ENCODE measurements at places on chromosomes 12 and 14.

- DNase-seq, result no peak
Observed at GRCh38 chr14:61503167-61503801, 181.9 kb downstream of the PRKCH start.

DNA sequence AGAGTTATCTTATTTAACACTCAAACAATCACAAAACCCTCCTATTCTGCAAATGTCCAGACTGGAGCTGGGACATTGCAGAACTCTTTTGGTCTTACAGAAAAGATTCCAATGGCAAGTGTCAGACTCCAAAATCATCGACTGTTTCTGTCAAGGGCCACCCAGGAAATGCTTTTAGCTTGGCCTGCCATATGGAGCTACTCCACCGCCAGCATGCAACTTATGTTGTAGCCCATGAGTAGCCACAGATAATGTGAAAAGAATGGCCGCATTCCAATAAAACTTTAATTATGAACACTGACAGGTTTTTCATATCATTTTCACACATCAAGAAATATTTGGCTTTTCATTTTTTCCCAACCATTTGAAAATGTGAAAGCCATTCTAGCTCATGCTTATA lies 57.5 kb downstream of the SYNE3 start:
- no peak for DNase-seq

GRCh38 chr12:20211981-20212421 lies 156.3 kb upstream of the PDE3A start:
- DNase-seq, result no peak

GRCh38 chr12:26551385-26551784 lies 281.6 kb downstream of the ITPR2 start:
- no peak for DNase-seq

DNA sequence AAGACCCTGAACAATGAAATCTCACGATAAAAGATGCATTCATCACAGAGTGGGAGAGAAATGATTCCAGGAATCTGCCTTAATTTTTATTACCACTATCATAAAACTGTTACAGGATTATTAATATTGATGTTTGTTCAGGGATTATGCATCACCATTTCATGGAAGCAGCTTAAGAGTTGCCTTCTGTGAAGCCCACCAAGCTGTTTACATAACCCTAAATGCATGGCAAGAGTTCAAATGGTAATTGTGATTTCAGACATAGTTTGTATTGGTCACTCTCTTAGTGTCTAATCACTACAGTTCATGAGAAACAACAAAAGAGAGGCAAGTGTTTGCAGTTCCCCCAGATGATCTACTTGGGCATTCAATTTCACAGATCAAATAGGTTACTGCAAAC lies 527.7 kb downstream of the RPS29 start:
- no peak for DNase-seq

GRCh38 chr12:117447665-117448366 lies 86.4 kb upstream of the NOS1 start:
- no peak for DNase-seq

GRCh38 chr12:131007031-131007739 lies 53.5 kb downstream of the ADGRD1 start:
- peak; percentile 92 for DNase-seq

GRCh38 chr14:88468406-88468805 lies 82.9 kb downstream of the SPATA7 start:
- no peak for DNase-seq

GRCh38 chr14:23436327-23437132 lies 1.1 kb upstream of the MYH7 start:
- DNase-seq, result no peak

- peak; percentile 65 for DNase-seq
Observed at GRCh38 chr12:111434680-111435338, 29.1 kb downstream of the SH2B3 start.

GRCh38 chr12:89470741-89471509 lies 53.7 kb downstream of the GALNT4 start:
- no peak for DNase-seq

DNA sequence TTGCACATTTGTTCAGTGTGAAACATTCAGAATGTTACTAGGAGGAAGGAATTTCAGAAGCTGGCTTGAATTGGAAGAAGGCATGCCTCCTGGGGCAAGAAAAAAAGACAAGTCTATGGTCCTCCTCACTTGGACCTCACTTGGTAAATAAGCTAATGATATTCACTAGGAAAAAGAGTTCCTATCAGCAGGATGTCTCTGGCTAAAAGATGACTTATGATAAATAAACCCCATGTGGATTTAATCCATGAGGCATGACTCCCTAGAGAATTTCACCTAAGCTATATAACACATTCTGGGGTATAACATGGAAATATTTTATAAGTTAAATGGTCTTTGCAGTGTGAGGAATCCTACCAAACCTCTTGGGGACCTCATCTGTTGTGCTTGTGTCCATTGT lies 199.9 kb downstream of the LRIG3 start:
- DNase-seq, result no peak

- DNase-seq, result peak; percentile 77
Observed at GRCh38 chr12:121804417-121805111, 755 bp downstream of the SETD1B start.

GRCh38 chr14:98999901-99000300 lies 272.1 kb downstream of the BCL11B start:
- no peak for DNase-seq

- peak; percentile 58 for DNase-seq
Observed at GRCh38 chr12:102454808-102455760, 25.3 kb downstream of the IGF1 start.

- no peak for DNase-seq
Observed at GRCh38 chr12:108319277-108320234, 19.6 kb downstream of the CMKLR1 start.

GRCh38 chr12:8078398-8078797 lies 3.7 kb upstream of the NECAP1 start:
- DNase-seq, result no peak

DNA sequence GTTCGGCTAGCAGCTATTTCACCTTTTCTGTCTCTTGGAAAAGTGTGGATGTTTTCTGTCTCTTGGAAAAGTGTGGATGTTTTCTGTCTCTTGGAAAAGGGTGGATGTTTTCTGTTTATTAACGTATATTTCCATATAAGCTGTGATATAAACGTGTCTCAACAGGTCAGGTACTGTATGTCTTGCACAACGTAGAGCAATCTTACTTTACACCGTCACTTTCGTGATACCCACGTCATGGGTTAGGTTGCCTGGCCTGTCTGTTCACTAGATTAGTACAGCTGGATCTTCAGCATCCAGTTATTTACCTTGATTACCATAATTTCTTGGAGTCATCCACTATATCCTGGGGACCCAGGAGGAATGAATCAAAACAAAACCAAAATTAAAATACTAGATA lies 14.1 kb downstream of the CLEC7A start:
- DNase-seq, result no peak

DNA sequence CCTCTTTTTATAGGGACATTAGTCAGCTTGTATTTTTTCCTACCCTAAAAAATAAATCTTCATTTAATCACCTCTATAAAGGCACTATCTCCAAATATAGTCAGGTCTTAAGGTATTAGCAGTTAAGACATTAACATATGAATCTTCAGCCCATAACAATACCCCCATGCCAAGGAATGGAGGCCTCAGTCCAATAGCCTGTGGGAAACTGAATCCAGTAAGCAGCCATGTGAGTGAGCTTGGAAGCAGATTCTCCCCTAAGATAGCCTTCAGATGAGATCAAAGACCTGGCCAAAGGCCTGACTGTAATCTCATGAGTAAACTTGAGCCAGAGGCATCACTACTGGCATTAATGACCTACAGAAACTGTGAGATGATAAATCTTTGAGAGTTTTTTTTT lies 232.1 kb upstream of the SYT10 start:
- DNase-seq, result no peak

DNA sequence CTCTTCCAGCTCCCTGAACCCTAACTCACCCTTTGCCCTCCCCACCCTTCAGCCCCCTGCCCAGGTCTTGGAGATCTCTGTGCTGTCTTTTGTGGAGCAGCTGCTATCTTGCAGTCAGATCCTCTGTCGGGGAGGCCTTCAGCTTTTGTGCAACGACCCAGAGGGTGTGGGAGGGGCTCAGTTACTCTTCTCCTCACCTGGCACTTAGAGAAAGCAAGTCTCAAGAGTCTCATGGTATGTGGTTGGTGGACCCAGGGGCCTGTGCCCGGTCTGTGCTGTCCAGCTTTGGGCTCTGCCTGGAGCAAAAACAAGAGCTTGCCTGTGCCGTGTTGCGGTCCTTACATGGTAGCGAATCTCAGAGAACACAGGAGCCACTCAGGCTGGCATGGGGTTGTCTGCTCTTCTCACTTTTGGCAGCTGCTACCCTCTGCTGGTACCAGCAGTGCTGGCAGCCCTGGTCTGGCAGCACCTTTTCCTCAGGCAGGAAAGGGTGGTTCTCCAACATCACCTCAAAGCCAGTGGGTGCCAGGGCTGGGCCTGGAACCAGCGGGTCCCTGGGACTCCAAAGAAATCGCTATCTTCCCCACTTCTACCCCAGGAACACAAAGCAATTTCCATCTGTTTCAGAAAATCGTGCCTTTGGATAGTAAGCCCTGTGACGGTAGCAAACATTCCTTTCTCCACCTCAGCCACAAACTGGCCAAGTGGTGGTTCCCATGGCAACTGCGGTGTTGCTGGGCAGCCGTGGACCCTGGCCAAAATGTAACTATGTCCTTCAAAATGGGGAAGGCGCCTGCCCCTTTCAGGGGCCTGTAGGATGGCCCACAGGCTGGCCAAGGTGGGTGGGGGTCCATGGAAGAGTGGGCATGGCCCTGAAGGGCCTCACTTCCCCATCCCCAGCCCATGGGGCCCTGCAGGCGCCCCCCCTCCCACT lies 90.0 kb downstream of the RIN3 start:
- DNase-seq, result no peak

DNA sequence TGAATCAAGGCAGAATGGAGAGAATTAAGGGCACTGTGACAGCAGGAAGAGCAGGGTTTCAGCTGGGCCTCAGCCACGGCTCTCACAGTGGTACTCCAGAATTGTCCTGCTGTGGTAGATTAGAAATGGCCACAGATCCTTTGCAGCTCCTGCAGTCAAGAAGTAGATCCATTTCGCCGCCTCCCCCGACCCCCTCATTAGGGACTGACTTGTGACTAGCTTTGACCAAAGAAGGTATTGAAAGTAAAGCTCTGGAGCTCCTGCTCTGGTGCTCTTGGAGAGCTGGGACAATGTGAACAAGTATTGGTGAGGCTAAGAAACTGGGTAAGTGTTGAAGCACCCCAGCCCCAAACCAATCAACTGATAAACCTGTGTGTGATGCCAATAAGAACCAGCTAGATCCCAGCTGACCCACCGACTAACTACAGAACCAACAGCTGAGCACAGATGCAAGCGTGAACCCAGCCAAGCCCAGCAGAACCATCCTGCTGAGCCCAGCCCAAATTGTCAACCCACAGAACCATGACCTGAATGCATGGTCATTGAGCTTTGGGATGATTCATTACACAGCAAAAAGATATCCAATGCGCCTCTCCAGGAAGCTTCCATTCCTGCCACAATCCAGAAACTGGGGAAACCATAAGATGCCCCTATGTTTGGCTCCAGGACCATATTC lies 50.7 kb downstream of the JAG2 start:
- DNase-seq, result no peak

DNA sequence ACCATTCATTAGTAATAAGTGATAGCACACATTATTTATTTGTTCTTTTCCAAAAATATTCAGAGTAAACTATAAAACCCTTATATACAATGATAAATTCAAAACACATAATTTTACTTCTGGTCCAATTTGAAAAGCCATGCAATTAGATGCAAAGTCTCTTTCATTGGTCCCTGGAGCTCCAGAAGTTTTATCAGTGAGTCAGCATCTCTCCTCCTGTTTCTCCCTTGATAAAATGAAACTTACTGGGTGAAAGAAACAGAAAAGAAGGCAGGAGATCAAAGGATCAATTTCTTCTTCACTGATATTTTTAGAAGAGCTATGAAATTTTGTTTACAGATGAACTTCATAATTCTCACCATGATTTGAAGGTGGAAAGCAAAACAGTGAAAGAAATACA lies 47.5 kb downstream of the IFNG start:
- no peak for DNase-seq

DNA sequence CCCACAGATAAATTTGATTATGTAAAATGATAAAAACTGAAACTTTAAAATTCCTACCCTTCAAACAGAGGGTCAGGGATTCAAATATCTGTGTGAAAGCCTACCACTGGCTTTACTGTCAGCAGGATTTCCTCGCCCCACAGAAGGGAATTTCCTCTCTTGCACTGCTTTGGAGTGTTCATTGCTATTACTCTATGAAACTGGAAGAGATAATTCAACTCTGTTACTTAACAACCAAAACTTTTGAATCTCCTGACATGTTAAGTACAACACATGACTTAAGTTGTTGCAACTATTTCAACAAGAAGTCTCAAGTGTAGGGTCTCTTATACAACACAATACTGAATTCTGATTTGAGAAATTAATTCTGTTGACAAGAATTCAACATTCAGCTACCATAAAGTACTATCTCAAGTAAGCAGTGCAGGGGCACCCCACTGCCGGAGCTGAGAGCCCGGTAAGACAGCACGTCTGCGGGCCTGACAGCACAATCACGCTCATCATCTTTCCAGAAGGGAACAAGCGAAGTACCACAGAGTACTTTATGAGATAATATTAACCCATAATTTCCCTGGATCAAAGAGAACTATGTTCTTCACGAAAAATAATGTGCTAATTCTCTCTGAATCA lies 22.9 kb downstream of the DICER1 start:
- no peak for DNase-seq

- DNase-seq, result no peak
Observed at GRCh38 chr14:94341656-94342333, 18.7 kb upstream of the SERPINA6 start.

DNA sequence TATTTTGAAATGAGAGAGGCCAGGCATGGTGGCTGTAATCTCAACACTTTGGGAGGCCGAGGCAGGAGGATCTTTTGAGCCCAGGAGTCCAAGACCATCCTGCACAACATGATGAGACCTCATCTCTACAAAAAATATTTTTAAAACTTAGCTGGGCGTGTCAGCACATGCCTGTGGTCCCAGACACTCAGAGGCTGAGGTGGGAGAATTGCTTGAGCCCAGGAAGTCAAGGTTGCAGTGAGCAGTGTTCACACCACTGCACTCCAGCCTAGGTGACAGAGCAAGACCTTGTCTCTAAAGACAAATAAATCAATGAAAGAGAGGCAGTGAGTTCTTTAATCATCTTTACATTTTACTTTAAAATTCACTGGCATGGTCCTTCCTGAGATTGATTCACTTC lies 124.5 kb downstream of the DUSP6 start:
- no peak for DNase-seq

- no peak for DNase-seq
Observed at GRCh38 chr12:101570047-101570446, 24.7 kb upstream of the MYBPC1 start.

- no peak for DNase-seq
Observed at GRCh38 chr12:93297536-93297935, 80.2 kb upstream of the NUDT4 start.

All from right cardiac atrium (tissue), 5 donors.